Stimulated activated effector memory CD8-positive, alpha-beta T cell treated with anti-CD3 and anti-CD28 coated beads, Interleukin-12 subunit alpha, Interleukin-12 subunit beta, amount 100 ng/mL, for 72 hours (primary cell): ENCODE measurements at places on chromosomes 1 and 21.

DNA sequence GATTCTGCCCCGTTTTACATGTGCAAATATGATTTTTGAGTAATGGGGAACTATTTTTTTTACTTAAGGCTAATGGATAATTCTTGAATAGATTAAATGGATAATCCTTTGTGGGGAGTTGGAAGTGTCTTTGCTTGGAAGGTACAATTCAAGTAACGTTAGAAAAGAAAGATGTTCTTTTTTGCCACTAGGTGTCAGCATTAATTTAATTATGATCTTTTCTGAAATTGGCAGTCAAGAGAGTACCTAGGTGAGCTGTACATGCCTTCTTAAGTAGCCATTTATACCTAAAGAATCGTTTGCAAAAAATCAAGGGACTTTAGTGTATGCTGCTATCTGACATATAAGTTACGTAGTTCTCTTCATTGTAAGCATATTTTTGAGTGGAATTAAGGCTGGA lies 2.2 kb downstream of the FBXO28 start:
- no peak for DNase-seq

DNA sequence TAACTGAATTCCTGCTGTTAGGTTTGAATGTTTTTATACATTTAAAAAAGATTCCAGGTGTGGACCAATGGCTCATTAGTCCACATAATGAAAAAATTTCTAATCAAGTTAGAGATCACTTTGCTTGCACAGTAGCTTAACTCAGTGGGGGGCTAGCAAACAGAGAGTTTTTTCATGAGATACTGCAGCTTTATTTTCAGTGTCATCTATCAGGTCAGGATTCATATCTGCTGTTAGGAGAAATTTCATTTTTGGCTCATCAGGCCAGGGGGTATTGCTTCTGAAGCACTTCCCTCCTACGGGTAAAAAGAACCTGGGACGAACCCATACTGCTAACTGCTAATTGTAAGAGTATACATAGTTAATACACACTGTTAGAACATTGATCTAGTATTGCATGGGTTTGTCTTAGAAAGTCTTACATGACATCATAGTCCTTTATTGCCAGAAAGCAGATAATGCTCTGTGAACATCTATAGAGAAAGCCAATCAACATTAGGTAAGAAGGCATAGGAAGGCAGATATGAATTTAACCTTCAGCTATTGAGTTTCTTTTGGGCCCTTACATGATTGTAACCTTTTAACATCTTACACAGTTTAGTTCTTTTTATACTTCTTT lies 38.0 kb downstream of the ADGRL2 start:
- no peak for DNase-seq

- peak; percentile 53 for DNase-seq
Measured at GRCh38 chr1:50419192-50419906, 3.9 kb downstream of the DMRTA2 start.

DNA sequence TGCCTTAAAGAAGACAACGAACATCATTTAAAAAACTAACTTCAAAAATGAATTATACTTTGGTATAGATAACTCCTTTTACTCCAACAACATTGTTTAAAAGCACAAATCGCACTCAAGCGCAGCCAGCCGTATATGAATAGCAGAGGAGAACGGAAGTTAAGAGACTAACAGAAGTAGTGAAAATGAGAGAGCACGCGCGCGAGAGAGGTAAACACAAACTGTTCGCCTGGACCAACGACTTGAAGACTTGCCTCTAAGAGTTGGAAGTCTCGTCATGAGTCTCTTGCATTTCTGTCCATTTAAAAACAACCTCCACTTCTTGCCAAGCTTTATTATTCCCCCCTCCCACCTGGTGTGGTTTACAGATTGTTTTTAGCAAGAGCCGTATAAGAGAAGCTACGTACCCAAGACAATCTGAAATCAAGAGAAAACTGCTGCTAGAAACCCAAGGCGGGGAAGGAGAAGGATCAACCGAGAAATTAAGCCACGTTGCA lies 479 bp downstream of the SELENOF start:
- DNase-seq: peak; percentile 64

DNA sequence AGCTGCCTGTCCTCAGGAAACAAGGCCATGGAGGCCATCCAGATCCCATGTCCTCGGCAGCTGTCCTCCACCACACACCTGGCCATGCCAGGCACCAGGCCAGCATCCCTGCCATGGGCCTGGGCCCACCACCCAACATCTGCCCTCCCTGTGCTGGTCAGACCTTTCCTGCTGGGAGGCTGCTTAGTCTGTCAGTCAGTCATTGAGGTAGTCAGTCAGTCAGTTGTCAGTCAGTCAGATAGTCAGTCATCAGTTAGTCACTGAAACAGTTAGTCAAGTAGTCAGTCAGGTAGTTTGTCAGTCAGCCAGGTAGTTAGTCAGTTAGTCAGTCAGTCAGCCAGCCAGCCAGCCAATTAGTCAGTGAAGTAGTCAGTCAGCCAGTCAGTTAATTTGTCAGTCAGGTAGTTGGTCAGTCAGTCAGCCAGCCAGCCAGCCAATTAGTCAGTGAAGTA lies 17.2 kb downstream of the KRTAP10-1 start:
- DNase-seq: no peak

DNA sequence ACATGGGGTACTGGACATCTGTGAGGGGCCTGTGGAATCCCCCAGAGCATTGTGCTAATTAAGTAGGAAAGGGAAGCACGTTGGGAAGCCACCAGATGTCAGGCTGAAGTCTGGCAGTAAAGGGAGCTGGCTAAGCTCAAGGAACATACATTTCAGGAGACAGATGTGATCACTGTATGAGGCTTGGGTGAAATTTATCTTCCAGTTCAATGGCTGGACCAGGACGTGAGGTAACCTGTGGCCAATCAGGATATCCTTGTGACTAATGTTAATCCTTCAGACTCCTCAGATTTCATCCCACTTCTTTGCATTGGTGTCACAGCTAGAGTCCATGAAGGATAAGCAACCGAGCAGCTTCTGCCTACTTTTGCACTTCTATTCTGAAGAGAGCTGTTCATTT lies 110.2 kb upstream of the APP start:
- no peak for DNase-seq

DNA sequence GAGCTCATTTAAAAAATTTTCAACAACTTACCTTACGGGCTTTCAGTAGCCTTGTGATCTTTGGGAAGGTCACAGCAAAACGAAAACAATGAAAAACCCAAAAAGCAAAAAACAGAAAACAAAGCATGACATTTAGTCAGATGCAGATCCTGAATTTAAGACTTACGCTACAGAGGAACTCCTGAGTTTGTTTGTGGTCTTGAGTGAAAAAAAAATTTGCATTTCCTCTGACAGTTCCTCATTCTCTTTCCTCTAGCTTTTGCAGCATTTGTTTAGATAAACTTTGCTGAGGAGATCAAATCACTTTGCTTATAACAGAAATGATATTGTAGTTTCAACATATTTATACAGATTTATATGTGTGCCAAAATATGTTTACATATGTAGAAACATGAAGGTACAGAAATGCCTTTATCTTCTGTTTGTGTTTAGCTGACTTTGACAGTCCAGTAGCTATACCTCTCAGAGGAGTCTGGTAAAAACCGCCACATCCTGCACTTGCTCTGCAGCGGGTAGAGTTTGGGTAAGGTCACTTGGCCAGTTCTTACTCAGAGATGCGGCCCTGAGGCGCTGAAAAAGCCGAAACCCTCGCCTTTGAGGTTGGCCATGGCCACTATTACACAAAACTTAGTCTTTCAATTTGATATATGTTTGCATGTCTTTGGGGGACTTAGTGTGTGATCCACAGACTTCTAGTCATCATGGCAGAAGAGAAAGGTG lies 142.5 kb downstream of the TNR start:
- peak; percentile 60 for DNase-seq

- no peak for DNase-seq
Measured at GRCh38 chr1:111192074-111192473, 8.4 kb downstream of the DENND2D start.

- no peak for DNase-seq
Measured at GRCh38 chr1:15118579-15118978, 35.0 kb upstream of the TMEM51 start.

GRCh38 chr1:226782845-226783601 lies 43.9 kb upstream of the ITPKB start:
- DNase-seq: no peak

DNA sequence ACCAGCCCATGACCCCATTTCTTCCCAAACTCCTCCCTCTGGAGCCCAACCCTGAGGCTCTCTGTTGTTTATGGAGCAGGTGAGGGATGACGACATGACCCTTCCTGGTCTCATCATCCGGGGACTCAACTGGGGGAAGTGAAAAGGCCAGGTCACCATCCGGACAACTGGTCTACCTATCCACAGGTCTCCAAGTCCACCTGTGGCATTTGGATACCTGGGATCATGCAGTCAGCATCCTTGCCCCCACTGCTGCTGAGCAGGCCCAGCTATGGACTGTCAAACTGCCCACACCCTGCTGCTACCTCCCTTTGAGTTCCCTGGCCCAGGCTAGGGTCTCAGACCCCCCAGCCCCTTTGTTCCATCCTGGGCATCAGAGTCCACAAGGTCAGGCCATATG lies 60.0 kb upstream of the LAPTM5 start:
- no peak for DNase-seq

GRCh38 chr1:197453376-197454058 lies 185.5 kb downstream of the CRB1 start:
- no peak for DNase-seq

GRCh38 chr21:44487831-44488230 lies 32.5 kb downstream of the LRRC3 start:
- DNase-seq: peak; percentile 27

DNA sequence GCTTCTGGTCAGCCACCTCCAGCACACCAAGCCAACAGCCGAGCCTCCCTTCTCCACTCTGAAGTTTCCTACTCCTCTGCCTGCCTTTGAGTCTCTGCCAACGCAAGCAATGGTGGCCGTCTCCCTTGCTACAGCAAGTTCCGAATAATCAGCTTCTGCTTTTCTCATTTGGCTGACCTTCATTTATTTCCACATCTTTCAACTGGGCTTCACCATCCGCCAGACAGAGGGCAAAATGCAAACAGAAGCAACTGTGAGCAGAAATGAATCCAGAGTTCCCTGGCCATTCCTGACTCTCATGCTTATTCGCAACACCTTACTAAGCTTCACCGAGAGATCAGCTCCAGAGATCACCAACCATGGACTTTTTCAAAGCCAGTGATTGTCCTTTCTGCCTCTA lies 621.0 kb downstream of the NPHP4 start:
- DNase-seq: no peak

GRCh38 chr1:54294887-54295286 lies 94.9 kb downstream of the MRPL37 start:
- DNase-seq: no peak

DNA sequence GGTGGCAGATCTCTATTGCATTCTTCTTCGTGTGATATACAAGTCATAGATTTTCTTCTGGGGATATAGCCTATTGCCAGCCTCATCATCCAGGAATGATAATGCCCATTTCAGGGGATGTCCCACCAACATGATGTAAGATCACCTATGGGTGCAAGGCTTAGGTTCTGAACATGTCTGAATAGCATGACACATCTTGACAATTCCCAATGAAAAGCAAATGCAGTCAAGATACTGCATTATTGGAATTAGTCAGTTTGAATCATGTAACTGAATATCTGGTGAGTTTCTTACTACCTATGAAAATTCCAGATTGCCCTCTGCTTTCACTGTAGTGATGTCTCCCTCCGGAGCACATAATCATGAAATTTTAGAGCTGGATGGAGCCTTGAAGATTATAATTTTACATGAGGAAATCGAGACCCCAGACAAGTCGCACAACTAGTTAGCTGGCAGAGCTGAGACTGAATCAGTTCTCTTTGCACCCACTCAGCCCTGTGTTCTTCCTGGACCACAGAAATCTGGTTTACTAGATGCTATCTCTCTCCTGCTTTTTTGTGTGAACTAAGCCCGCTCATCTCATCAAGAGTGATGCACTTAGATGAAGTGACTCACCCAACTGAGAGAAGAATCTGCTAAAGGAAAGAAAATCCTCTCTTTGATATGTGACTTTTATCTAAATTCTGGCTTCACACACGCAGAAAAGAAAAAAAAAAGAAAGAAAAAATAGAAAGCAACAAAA lies 65.0 kb downstream of the WDR64 start:
- DNase-seq: no peak

- no peak for DNase-seq
Measured at GRCh38 chr1:93723733-93724270, 42.2 kb upstream of the BCAR3 start.

- no peak for DNase-seq
Measured at GRCh38 chr1:29245876-29246275, 9.6 kb downstream of the PTPRU start.

- peak; percentile 88 for DNase-seq
Measured at GRCh38 chr1:53393325-53393792, 65.5 kb upstream of the LRP8 start.

- no peak for DNase-seq
Measured at GRCh38 chr1:8018492-8019228, 7.4 kb downstream of the ERRFI1 start.

DNA sequence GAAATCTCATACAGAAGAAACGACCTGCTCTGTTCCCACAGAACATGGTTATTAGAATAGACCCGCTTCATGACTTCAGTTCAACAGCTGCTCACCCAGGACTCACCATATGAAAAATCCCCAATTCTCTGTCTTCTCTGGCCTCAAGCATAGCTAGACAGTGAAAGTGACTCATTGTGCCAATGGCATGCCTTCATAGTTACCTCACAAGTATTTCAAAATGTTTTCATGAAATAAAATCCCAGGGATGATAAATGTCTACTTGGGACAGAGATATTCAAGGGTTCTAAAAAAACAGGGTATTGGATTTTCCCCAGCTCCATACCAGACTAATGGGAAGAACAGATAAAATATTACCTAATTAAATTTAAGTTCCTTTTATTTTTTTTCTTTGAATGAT lies 82.3 kb downstream of the NOTCH2 start:
- DNase-seq: no peak

DNA sequence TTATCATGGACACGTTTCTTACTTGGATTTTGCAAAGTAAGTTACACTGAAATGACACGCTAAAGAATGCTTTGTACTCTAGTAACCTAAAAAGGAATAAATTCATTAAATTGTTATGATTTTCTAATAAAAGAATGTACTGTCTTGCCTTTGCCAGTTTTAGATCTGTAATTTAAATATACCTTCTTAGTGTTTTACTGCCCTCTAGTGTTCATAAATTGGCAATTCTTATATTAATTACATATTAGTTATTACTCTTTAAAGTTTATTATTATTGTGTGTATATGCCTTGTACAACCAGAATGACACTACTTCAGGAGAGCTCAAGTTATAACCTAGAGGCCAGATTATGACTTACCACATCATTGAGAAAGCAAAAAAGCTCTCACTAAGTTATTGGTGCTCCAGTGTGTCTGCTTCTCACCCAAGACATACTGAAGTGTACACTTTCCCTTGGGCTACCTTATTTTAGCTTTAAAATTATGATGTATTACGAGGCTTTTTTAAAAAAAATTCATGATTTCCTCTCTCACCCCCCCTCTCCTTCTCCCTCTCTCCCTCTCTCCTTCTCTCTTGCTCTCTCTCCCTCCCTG lies 169.9 kb downstream of the HS2ST1 start:
- DNase-seq: no peak
